Activated naive CD8-positive, alpha-beta T cell treated with anti-CD3 and anti-CD28 coated beads for 36 hours (primary cell): ENCODE measurements at places on chromosomes 2 and 18. TPM values are rescaled to one million over a fixed set of nuclear protein-coding genes. Genes with fewer than 3 reads are reported as not detected.

DNA sequence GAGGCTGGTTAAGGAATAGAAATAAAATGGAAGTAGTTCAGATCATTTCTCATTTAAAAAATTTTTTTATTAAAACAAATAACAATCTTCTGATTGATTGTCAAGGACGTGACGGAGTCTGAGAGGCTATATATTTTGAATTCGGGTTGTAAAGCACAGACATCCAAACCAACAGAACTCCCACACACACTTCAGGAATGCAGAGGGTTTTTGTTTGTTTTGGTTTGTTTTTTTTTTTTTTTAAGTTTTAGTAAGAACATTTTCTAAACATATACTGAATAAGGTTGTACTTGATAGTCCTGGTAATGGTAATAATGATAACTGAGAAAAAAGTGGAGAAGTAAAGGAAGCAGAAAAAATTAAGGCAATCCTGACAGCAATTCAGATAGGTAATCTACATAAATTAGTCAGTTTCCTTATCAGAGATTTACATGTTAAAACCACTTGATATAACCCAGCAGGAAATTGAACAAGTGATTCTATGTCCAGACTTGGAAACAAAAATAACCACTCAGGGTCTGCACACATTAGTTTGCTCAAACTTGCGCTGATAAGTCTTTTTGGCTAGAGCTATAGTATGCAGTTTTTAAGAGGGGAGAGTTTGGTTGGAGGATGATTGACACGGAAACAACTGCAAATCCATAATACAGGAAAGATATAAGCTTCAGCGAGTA is 51.5 kb upstream of the CTAGE1 start:
- DNase-seq: no peak

The DSC2 gene
- 0.26 TPM for total RNA-seq

The MAB21L4 gene
- not detected for total RNA-seq

The TSGA10 gene
- 5.6 TPM for total RNA-seq

GRCh38 chr2:25851740-25852503 is 26.4 kb downstream of the ASXL2 start:
- peak; percentile 17 for DNase-seq
